Astrocyte of the spinal cord (primary cell): ENCODE measurements at places on chromosomes 16 and 17.

DNA sequence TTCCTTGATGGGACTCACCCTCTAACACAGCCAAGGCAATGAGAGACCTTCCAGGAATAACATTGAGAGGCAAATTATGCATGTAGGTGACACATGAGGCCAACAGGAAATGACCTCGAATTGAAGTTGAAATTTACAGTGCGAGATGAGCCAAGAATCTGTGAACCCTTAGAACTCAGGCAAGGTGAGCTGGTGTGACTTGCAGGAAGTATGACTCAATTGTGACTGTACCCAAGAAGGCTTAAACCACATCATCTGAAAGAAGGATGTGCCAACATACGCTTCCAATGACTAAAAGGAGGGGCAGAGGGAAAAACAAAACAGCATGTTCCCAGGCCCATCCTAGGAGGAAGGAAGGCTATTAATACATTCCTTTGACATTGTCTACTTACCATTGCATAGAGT lies 44.8 kb downstream of the PITPNC1 start:
- peak; percentile 93 for DNase-seq

- DNase-seq, result peak; percentile 66
These were observed 293.6 kb upstream of the CDH11 start for GRCh38 chr16:65415460-65415859.

DNA sequence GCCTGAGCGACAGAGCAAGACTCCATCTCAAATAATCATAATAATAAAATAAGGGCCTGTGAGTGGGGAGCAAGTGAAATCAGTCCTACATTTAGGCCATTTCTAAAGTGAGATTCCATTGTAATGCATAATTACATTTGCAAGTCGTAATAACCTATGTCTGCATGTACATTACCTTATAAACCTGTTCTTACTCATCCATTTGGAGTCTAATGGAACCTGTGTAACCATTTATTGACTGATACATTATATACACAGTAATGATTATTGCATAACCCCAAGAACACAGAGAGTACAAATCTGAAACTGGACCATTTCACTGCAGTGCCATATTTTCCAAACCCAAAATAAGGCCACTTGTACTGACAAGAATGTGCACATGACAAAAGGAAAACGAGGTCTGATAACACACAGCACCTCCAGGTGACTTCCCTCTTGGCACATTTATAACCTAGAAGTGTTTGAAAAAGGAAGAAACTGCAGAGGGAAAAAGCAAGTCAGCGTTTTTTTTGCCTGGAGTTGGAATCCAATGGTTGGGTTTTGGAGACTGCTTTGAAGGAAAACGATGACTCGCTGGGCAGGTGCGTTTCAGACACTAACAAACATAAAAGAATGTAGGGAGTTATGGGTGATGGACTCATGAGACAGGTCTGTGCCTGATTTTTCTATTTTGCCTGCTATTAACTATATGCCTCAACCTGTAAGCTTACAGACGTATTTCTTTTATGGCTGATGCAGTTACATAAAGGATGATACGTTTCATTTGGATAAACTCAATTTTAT lies 63.6 kb upstream of the KIFC3 start:
- no peak for DNase-seq

- DNase-seq, result no peak
These were observed 50.1 kb upstream of the TRAP1 start for GRCh38 chr16:3767333-3767986.

DNA sequence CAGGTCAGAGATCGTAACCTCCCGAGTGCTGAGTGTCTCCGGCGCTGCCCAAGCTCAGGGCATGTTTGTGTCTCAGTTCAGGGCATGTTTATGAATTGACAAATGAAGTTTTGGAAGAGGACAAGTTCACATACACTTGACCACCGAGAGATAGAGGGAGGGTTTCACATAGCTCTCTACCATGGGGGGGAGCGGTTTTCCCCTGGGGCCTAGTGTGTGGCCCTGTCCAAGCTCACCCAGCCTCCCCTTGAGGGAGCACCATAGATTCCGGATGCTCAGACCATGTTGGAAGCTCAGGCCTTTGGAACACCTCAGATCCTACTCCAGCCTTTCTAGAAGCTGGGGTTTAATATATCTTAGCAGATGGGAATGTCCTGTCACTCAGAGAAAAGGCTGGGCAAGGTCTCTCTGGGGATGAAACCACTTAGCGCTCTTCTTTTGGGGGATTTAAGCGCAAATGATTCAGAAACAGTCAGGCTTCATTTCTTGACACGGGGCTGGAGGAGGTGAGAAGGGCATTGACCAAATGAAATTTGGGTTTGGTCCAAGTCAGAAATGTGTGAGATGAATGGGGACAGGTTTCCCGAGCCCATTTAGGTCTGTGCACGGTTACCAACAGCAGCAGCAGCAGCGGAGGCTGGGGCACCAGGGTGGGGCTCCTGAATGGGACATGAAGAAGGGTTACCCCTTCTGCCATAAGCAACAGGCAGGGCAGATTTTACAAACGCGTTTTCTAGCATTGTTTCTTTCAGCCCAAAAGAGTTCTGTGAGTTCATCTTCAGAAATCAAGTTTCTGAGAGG lies 96.6 kb downstream of the METRNL start:
- no peak for DNase-seq

- peak; percentile 76 for DNase-seq
These were observed 35.5 kb downstream of the CLUAP1 start for GRCh38 chr16:3536271-3536731.

DNA sequence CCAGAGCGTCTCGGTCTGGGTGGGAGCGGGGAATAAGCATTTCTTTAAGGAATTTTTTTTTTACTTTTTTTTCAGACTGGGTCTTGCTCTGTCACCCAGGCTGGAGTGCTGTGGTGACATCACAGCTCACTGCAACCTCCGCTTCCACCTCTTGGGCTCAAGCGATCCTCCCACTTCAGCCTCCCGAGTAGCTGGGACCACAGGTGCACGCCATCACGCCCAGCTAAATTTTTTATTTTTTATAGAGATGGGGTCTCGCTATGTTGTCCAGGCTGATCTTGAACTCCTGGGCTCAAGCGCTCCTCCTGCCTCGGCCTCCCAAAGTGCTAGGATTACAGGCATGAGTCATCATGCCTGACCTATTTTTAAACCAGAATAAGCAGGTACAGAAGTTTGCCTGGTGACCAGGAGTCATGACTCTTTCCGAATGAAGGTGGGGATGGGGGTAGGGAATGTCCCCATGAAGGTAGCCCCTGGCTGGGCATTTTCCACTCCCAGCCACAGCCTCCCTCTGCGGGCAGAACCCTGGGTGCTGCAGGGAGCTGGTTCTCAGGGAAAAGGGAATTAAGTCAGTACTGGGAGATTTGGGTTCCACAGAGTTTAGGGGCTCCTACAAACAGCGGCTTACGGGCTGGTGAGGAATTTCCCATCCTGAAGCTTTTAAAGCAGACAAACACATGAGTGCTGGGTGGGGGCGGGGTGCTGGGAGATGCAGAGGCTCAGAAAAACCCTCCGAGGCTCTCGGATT lies 48.3 kb downstream of the TBC1D16 start:
- DNase-seq, result peak; percentile 22

DNA sequence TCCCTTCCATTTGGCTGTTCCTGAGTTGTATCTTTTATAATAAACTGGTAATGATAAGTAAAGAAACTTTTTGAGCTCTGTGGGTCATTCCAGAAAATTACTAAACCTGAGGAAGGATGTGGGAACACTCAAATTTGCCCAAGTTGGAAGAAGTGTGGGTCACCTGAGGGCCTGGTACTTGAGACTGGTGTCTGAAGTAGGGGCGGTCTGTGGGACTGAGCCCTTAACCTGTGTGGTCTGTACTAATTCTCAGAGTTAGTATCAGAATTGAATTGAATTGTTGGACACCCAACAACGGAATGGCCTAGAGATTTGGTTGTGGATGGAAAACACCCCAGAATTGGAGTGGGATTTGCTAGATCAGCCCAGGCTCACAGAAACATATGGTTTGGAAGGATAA lies 43.1 kb downstream of the IKZF3 start:
- DNase-seq, result no peak

GRCh38 chr17:3666516-3666915 lies 1.9 kb downstream of the TAX1BP3 start:
- no peak for DNase-seq

DNA sequence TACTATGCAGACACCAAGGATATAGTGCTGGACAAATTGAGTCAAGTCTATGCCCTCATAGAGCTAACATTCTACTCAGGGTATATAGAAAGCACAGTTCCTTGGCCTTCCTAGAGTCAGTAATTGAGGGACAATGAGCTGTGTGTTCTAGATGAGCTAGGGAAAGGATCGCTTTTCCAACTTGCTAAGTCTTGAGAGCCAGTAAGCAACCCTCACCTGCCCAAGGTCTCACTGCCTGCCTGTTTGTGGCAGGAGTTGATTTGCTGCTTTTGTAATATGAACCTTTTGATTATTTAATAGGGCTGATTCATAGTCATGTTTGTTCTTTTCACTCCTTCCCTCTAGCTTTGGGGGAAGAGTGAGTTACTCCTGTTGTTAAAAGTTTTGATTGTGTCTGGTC lies 6.5 kb downstream of the DDX42 start:
- DNase-seq, result peak; percentile 22

GRCh38 chr17:64277831-64278562 lies 14.9 kb upstream of the TEX2 start:
- peak; percentile 43 for DNase-seq
